Glomerular endothelial cell (primary cell): ENCODE measurements at places on chromosomes 6 and 20. TPM values are rescaled to one million over a fixed set of nuclear protein-coding genes. Genes with fewer than 3 reads are reported as not detected.

TMEM170B gene
- 2.5 and 2.7 TPM in 2 replicates for total RNA-seq

DNA sequence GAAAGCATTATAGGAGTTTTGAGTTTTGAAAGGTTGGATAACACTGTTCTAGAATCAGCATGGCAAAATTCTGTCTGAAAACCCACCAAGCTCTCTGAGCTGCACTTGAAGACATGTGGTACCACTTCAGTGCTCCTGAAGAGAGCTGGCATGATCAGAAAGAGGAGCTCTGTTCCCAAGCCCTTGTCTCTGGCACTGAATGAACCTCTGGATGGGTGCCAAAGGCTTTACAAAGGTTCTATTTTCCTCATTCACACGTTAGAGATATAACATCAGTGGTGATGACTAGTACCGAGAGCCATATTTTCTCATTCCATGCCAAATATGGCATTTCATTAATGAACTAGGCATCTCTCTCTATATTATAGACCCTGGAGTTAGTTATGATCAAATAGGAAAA, 301.8 kb upstream of the ID4 start:
- no peak for DNase-seq

GRCh38 chr6:107646176-107646575, 156.3 kb downstream of the SOBP start:
- peak; percentile 18 for DNase-seq

GRCh38 chr6:34836451-34836850, 44.6 kb downstream of the BLTP3A start:
- DNase-seq, result no peak
